Stimulated activated CD8-positive, alpha-beta memory T cell treated with anti-CD3 and anti-CD28 coated beads, Interleukin-15, amount 100 ng/mL, for 48 hours (primary cell): ENCODE measurements at places on chromosomes 3 and 15.

DNA sequence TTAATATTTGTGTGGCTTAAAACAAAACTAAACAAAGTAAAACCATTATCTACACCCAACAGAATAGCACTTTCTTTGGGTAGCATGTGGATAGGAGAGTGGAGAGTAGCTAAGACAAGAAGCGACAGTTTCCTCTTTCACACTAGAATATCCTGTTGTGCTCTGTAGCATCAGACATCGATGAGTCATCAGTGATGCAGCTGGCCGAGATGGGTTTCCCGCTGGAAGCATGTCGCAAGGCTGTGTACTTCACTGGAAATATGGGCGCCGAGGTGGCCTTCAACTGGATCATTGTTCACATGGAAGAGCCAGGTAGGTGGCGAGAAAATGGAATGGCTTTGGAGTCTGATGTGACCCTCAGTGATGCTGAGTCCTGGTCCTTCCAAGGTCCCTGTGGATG lies 108.1 kb downstream of the USP13 start:
- DNase-seq = no peak

GRCh38 chr3:139715166-139715565 lies 37.4 kb upstream of the NMNAT3 start:
- DNase-seq = no peak

DNA sequence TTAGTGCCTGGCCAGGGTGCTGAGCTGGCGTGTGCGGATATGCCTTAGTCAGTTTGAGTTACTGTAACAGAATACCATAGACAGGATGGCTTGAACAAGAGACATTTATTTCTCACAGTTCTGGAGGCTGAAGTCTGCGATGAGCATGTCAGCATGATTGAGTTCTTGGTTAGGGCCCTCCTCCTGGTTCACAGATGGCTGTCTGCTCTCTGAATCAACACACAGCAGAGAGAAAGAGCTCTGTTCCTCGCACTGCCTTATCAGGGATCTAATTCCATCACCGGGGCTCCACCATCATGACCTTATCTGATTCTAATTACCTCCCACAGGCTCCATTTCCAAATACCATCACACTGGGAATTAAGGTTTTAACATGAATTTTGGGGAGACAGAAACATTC lies 386.6 kb upstream of the DPH6 start:
- no peak for DNase-seq

- no peak for DNase-seq
Observed at GRCh38 chr3:111538681-111539083, 3.3 kb upstream of the CD96 start.

GRCh38 chr3:37814547-37814946 lies 47.1 kb upstream of the CTDSPL start:
- DNase-seq = no peak

GRCh38 chr15:63601026-63601703 lies 4.0 kb downstream of the FBXL22 start:
- DNase-seq = peak; percentile 44

DNA sequence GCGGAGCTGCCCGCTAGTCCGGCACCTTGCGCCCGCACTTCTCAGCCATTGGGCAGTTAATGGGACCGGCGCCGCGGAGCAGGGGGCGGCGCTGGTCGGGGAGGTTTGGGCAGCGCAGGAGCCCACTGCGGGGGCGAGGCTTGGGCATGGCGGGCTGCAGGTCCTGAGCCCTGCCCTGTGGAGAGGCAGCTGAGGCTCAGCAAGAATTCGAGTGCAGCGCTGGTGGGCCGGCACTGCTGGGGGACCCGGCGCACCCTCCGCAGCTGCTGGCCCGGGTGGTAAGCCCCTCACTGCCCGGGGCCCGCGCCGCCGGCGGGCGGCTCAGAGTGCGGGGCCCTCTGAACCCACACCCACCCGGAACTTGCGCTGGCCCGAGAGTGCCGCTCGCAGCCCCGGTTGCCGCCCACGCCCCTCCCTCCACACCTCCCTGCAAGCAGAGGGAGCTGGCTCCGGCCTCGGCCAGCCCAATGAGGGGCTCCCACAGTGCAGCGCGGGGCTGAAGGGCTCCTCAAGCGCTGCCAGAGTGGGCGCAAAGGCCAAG lies 835.0 kb downstream of the TBL1XR1 start:
- DNase-seq = no peak

DNA sequence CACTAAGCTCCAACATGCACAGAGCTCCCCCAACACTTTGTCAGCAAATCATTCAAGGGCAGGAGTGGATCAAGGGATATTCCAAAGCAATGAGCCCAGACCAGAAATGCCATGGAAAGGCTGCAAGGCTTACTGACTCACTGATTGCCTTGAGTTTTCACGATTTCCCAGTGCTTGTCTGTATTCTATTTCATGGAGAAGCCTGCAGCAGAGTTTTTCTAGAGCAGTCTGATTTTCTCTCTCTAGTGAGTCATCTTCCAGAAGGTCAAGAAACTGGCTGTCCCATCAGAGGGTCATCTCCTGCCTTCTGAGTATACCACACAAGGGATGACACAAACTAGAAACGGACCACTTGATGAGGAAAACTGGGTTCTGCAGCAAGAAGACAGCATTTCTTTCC lies 16.5 kb downstream of the LMCD1 start:
- DNase-seq = no peak

- DNase-seq = no peak
Observed at GRCh38 chr3:71489315-71489761, 94.2 kb downstream of the FOXP1 start.

DNA sequence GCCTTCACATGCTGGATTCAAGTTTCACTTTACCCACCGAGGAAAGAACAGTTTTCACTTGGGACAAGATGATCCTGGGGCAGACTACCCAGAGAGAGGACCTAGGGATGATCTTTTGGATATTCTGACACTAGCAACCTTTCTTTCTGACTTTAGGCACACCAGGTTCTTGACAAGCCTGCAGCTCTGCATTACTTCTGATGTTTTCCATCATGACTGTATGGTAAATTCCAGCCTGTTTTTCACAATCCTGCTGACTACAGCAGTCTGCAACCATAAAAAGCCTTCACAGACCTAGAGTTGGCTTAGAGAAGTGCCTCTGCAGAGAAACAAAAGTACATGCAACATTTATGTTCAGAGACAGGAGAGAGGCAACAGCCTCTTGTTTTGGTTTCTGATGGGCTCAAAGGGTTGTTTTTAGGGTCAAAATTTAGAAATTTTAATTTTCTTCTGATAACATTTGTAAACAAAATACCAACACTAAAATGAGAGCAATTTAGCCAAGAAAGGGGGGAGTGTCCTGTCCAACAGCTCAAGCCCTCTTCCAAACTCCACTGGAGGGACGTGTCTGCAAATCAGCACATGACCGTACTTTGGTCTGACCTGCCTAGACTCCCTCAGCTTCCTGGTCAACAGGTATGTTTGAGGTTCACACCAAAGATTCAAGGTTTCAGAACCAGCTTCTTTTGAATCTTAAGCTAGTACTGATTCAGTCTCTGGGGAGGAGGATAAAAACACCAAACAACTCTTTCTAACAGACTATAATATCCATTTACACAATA lies 799 bp downstream of the ABI3BP start:
- DNase-seq = no peak

- no peak for DNase-seq
Observed at GRCh38 chr15:77031376-77032050, 36.6 kb downstream of the PSTPIP1 start.

GRCh38 chr15:98722645-98723044 lies 74.3 kb downstream of the IGF1R start:
- no peak for DNase-seq

GRCh38 chr15:64897345-64897985 lies 14.2 kb upstream of the ANKDD1A start:
- DNase-seq = no peak

DNA sequence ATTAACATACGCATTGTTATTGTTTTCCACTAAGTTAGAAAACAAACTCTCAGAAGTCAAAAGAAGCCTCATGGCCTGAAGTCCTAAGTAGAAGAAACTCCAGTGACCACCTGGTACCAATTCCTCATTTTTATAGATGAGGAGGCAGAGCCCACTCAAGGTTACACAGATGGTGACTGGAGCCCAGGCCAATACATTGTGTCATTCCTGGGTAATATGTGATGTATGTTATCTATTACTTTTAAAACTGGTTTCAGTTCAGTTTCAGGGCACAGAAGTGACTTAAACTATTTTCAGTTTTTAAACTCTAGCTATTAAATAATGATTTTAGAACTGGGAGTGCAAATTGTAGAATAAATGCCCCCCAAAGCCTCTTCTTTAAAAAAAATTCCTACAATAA lies 66.7 kb upstream of the STXBP5L start:
- DNase-seq = no peak

DNA sequence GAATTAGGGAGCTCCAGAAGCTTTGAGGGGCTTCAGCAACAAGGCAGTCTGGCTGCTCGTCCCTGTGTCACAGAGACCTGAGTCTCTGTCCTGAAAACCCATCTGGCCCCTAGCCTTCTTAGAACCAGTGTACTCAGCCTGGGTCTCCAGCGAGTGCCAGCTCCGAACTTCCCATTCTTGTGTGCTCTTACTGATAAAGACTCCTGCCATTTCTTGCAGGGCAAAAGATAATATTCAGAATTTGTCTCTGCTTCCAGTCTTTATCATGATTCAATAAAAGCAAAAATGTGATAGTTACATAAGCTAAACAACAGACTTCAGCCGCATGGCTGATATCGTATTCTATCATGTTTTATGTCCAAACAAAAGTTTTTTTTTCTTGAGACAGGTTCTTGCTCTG lies 36.0 kb upstream of the BCL2A1 start:
- no peak for DNase-seq

GRCh38 chr15:93030430-93031102 lies 58.4 kb downstream of the RGMA start:
- DNase-seq = peak; percentile 33

DNA sequence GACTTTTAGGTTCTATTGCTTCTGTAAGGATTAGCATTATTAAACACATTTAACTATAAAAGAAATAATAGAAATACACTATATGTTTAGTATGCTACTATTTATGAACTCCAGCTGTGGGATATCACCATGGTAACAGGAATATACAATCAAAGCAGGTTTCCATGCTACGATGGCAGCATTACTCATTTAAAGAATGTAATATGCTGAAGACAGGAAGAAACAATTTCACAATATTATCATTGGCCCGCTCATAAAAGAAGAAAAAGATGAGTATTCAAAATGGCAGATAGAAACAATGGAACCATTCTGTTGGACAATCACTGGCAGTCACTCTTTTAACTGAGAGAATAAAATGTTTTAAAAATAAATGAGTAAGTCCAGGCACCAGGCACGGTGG lies 153.4 kb downstream of the CBLB start:
- DNase-seq = no peak

GRCh38 chr15:42094512-42094963 lies at the start of gene PLA2G4D:
PLA2G4D (minus strand) TSS chr15:42094562; CDS start chr15:42094459, 103 bp downstream.
- no peak for DNase-seq

GRCh38 chr3:34300621-34301020 lies 502.2 kb downstream of the PDCD6IP start:
- DNase-seq = no peak

DNA sequence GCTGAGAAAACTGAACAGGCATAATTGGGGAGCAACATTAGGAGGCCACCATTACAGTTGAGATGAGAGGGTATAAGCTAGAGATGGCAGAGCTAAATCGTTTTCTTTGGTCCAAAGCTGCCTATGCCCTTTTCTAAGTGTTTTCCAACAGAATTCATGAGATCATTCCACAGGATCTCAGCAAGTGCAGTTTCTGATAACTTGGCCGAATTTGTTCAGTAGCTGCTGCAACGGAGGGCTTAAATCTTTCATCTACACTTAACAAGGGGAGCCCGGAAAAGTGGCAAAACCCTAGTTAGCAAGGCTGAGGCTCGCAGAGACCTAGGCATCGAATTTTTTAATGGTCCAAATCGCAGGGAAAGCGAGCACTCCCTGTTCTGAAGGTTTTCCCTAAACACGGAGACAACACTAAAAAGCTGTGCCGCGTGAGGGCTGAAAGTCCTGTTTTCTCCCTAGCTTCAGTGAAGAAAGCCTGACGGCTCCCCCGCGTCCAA lies 531 bp upstream of the BLOC1S6 start:
- no peak for DNase-seq

- no peak for DNase-seq
Observed at GRCh38 chr15:94094310-94094709, 137.1 kb upstream of the MCTP2 start.

DNA sequence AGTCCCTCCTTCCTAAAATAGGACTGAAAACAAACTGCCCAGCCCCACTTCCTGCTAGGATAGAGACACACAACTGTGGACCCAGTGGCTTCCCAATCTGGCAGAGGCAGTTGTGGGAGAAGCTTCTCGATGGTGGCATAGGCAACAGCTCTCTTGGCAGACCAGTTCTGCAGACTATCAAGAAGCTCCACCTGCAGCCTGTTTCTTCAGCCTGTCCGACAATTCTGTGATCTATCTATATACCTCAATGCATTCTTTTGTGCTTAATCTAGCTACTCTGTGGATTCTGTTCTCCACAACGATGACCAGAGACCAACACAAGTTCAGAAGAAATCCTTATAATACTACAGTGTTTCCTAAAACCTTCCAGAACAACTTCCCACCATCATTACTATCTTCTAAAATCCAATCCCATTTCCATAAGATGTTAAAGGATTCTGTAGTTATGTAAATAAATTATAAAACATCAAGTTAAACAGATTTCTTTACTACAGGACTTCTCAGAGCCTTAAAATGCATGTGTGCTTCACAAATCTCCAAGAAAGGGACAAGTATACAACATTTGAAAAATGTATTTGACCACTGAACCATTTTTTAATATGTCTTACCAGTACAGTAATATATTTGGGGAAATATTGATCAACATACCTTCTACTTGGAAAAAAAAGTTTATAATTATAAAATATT lies 57.7 kb downstream of the IGF2BP2 start:
- no peak for DNase-seq

- DNase-seq = no peak
Observed at GRCh38 chr15:80780416-80781221, 1.4 kb downstream of the CEMIP start.

GRCh38 chr3:159660326-159660725 lies 328.3 kb upstream of the IL12A start:
- DNase-seq = no peak

- DNase-seq = peak; percentile 64
Observed at GRCh38 chr15:84748274-84749110, at the start of gene ZNF592. ZNF592 (plus strand) TSS chr15:84748592; CDS start chr15:84782676, 34,084 bp downstream.

- no peak for DNase-seq
Observed at GRCh38 chr3:88267441-88267840, 117.7 kb downstream of the C3orf38 start.

DNA sequence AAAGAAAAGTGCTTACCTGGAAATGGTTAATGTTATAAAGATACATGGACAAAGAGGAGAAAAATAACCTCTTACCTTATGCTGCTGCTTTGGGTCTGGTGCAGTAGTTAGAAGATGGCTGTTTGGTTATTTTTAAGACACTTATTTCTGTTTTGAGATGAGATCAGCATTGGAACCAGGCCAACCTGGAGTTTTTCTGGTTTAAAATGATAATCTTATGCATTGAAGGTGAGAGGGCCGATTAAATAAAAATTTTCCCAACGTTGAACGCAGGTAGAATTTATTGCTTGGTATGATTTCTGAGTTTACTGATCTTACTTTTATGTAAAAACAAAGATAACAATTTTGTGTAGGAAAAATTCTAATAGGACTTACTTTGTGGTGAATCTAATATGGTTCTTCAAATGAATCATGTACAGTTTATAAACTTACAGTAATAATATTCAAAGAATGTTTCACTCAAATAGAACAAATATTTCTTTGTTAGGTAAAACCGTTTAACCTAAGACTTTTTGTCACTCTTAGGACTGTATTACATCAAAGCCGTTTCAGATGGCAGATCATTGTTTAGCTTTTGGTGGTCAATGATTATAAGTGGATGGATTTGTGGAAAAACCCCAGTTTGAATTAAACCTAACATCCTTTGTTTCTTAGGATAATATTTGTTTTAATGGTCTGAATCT lies 14.9 kb downstream of the UBE2E2 start:
- no peak for DNase-seq
